ENCODE measurements at places on chromosomes 11 and 22.
A peak's percentile ranks its signal among the peaks of the same experiment; 100 is the strongest.

- no peak for DNase-seq
These were observed 23.5 kb upstream of the TMEM123 start for GRCh38 chr11:102476069-102476468.

DNA sequence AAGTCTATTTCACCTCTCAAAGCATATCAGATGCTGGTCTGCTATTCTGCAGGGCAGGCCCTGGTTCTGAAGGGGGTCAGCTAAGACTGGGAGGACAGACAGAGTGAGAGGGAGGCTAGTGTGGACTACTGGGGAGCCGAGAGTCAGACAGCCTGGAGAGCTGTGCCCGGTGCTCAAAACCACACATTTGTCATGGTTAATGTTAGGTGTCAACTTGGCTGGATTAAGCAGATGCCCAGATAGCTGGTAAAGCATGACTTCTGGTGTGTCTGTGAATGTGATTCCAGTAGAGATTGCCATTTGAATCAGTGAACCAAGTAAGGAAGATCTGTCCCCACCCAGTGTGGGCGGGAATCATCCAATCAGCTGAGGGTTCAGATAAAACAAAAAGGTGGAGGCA is 102.6 kb downstream of the SNX19 start:
- DNase-seq, result no peak

GRCh38 chr11:76577921-76578653 is 92.5 kb downstream of the LRRC32 start:
- DNase-seq, result no peak

DNA sequence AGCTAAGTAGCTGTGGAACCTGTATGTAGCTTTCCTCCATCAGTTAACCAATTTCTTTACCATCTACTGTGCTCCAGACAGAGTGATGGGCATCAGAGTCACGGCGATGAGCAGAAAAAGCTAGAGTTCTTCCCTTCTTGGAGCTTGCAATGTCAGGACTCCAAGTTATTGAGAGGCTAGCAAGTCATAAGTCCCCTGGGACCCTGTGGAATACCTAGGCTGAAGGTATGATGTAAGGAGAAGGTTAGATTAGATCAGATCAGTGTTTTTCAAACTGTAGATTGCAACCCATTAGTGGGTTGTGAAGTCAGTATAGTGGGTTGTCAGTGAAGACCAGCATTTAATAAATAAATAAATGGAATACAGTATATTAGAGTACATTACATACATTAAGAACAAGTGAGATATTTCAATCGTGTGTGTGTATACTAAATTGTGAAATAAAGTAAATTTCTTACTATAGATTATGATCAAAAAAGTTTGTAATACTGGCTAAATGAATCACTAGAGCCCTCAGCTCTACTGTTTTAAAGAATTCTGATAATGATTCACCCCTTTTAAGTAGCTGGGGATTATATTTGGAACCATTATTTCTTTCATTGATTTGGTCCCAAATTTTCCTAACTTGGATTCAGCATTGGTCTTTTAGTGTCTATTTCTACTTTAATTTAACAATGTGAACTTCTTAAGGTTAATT is 52.3 kb downstream of the RASSF10 start:
- DNase-seq, result no peak

GRCh38 chr11:77143405-77144020 is 15.5 kb downstream of the MYO7A start:
- DNase-seq, result no peak

DNA sequence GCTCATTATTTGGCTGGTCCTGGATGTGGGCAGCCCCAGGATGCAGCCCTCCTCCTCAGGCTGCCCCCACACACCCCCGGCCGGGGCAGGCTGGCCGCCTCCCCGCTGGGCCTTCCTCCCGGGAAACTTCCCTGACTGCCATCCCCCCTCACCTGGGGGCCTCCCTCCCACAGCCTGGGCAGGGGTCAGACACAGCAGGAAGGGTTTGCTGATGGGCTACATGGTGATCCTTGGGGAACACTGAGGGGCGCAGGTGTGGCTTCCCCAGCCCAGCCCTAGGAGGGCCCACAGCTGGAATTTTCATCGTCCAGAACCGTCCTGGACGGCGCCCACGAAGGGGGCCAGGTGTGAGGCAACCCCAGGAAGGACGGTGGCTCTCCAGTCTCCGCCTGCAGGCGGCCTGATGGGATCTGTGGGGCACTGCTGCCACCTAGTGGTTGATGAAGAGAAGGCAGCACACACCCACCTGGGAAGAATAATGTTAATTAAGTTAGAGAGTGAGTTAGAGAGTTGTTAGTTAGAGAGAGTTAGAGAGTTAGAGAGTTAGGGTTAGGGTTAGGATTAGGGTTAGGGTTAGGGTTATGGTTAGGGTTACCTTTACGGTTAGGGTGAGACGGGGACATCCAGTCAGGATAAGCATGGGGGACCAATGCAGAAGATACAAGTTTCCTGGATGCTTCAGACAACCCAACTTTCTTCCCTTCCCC is 75.9 kb upstream of the PRR5 start:
- DNase-seq, result peak; percentile 90

GRCh38 chr11:3105791-3106735 is 48.8 kb upstream of the CARS1 start:
- no peak for DNase-seq

- DNase-seq, result no peak
These were observed 644 bp downstream of the TMEM134 start for GRCh38 chr11:67468456-67468758.

DNA sequence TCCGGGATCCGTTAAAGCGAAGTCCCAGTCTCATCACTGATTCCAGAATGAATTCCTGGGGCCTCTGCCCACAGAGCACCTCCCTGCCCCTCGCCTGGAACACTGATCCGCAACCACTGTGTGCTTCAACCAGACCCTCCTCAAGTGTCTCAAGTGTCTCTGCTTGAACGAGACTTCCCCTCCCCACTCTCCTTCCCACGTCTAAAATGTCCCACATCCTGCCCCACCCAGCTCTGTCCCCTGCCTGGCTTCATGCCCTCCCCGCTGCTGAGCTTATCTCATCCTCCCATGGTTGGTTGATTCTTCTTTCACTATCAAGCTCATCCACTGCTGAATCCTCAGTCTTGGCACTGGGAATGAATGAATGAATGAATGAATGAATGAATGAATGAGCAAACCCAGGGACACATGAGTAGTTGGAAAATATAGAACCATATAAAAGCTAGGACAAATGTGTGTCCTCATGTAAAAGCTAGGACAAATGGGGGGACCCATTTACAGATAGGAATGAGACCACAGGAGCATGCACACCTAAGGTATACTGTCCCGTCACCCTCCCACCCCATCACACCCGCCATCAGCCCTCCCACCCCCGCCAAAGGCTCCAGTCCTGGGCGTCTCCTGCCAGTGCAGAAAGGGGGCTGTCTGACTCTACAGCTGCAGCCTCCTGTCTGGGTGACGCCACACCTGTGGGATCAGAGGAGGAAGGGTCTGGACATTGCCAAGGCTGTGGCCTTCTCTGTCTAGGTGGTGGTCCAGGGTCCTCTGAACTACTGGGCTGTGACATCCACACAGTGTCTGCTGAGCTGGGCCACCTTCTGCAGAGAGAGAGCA is 71.4 kb upstream of the LINC01488 start:
- no peak for DNase-seq

DNA sequence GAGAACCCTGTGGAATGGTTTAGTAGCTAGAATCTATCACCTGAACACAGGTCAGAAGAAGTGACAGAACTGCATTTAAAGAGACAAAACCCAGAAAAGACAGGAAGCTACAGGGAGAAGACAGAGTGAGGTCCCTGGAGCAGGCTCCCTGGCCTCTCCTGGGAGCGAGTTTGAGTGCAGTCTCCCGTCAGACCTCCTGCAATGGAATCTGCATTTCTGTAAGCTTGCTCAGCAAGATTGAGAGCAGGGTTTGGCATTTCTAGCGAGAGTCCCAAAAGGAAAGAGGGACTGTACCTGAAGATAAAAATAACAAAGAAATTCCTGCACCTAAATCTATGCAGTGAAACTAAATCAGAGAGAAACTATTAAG is 74.2 kb downstream of the MORC2 start:
- no peak for DNase-seq

- no peak for DNase-seq
These were observed 116.4 kb upstream of the B3GAT1 start for GRCh38 chr11:134528453-134528852.

GRCh38 chr11:58923300-58923788 is 15.9 kb upstream of the GLYATL1 start:
- peak; percentile 24 for DNase-seq

GRCh38 chr11:102390667-102391465 is 43.9 kb downstream of the BIRC2 start:
- peak; percentile 32 for DNase-seq

DNA sequence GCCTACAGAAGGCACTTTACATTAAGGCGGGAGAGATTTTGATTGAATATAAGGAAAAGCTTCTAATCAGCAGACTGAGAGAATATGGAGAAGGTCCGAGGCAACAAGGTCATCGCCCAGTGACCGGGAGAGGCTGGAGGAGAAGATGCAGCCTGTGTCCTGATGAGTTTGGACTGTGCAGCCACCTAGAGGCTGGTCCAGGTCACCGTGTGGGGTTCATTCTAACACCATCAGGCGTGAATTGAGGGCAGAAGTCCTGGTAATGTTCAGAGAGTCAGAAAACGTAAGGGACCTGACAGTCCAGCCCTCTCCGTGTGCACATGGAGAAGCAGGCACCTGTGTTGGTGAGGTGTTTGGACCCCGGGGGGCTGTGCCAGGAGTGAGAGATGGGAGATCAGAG is 102.7 kb downstream of the FEZ1 start:
- DNase-seq, result no peak

DNA sequence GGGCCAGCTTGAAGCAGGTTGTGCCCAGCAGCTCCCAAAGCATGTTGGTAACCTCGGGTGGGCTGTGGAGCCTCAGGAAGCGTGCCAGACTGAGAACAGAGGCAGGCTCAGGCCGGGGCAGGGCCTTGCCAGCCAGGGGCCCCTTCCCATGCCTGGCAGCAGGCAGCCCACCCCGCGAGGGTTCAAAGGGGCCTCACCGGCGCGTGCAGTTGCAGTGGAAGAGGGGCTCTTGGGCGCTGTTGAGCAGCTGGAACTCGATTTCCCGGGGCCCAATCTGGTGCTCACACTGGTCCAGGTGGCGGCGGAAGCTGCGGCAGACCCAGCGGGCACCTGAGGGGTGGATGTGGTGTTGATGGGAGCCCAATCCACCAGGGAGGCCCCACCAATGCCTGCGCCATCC is 3.6 kb downstream of the PLA2G3 start:
- DNase-seq, result no peak

All from GM19239 (cell line).